Activated T-cell treated with anti-CD3 and anti-CD28 coated beads for 1 hour (primary cell): ENCODE measurements at places on chromosomes 2 and 18.

- no peak for DNase-seq
Observed at GRCh38 chr2:126932529-126932928, 33.8 kb downstream of the TEX51 start.

DNA sequence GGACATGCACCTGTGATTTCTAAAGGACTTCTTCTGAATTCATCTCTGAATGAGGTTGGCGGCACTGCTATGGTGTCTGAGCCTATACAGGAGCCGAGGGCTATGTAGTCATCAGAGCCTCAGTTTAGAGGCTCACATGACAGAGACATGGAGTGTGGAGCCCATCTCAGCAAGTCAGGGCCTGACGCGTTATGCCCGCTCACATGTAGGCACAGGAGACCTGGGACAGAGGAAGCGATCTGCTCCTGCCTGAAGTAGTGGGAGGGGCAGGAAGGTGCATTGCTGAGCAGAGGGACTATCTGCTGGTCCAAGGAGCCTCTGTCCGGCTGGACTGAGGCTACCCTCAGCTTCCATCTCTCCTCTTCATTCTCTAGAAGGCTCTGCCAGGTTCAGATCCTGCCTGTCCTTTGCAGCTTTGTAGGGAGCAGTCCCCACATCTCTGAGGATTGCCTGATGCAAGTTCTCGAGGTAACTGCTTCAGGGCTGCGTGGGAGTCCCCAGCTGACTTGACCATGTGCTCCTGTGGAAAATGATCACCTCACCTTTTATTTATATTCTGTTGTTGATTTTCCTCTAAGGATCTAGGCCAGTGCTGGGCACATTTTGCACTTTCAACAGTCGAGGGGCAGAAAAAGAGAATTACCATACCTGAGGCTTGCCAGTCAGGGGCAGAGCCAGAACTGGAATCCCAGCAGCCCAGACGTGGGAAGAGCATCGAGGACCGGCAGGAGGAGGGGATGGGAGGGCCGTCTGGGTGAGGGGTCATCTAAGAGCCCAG lies 16.6 kb downstream of the KLHL29 start:
- no peak for DNase-seq

GRCh38 chr2:30511122-30512083 lies 64.4 kb downstream of the LCLAT1 start:
- DNase-seq = no peak

DNA sequence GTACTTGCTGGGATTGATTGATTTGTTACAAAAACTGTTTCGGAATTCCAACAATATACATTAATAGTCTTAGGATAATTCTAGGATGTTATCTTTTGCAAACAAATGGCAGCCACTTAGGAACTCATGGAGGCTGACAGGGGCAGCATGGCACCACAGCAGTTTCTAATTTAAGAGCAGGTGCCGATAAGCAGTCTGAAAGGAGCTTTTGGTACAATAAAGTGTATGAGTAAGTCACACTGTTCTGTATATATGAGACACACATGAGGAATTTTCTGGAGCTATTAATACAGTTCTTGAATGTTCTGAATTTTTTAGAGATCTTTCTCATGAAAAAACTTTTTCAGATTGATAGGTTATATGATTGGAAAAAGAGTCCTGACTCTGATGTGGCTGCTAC lies 52.2 kb downstream of the EIF5B start:
- no peak for DNase-seq

DNA sequence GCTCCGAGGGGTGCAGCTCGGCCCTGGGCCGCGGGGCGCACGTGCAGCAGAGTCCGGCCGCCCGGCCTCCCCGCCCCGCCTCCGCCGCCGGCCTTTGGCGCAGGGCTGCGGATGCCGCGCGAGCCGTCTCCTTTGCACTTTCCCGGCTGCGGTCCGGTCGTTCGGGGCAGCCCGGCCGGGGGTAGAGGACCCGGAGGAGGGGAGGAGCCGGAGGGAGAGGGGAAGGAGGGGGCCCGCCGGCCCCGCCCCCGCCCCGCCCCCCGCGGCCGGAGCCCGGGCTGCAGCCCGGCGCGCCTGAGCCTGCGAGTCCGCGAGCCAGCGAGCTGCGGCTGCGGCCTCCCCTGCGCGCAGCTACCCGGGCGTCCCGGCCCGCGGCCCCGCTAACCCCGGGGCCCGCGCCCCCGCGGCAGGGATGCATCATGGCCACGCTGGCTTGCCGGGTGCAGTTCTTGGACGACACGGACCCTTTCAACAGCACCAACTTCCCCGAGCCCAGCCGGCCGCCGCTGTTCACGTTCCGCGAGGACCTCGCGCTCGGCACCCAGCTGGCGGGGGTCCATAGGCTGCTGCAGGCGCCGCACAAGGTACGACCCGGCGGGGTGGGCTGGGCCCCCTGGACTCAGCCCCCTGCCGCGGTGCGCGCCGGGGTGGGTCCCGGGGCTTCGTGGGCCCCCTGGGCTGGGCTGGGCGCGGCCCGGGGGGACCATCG lies at the start of gene FHOD3:
Gene FHOD3 (plus strand): TSS at position 297 of the 709 bp plus-strand sequence. CDS start 123 bp downstream, at position 420.
- DNase-seq = no peak

DNA sequence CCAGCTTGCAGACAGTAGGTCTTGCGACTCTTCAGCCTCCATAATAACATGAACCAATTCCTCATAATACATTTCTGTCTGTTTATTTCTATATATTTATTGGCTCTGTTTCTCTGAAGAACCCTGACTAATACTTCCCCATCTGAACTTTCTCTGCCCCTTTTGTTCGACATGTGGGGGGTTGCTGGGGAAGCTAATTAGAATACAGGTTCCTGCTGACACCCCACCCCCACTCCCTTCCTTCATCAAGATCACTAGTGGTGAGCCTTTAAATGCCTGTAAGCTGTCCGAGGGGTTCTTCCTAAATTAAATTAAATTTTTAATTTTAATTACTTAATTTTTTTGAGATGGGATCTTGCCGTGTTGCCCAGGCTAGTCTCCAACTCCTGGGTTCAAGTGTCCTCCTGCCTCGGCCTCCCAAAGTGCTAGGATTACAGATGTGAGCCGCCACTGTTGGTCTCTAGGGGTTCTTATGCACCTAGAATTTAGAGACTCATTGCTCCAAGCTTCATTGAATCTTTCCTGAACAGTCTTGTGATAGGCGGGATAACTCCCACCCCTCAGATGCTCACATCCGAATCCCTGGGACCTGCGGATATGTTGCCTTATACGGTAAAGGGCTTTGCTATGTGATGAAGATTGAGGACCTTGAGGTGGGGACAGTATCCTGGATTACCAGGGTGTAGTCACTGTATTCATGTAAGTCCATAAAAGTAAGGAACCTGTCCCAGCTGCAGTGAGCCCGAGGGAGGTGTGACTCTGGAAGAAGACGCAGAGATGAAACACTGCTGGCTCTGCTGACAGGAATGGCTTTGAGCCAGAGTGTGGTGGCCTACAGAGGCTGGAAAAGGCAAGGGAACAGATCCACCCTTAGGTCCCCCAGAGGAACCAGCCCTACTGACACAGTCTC lies 26.2 kb downstream of the HPCAL1 start:
- no peak for DNase-seq

DNA sequence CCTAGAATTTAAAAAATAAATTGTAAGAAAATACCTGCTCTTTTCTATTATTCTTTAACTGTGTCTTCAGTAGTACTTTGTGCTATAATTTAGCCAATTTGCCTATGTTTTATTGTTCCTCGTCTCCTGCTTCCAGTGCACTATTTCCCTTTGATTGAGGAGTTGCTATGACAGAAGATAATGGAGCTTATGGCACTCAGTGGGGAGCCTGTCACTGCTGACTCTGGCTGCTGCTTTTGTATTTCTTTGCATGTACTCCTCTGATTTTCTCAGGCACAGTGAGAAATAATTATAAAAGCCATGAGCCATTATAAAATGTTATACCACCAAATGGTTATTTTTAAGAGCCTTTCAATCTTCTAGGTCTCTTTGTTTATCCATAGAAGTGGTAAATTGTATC lies 1310.8 kb upstream of the SLC39A10 start:
- DNase-seq = no peak

DNA sequence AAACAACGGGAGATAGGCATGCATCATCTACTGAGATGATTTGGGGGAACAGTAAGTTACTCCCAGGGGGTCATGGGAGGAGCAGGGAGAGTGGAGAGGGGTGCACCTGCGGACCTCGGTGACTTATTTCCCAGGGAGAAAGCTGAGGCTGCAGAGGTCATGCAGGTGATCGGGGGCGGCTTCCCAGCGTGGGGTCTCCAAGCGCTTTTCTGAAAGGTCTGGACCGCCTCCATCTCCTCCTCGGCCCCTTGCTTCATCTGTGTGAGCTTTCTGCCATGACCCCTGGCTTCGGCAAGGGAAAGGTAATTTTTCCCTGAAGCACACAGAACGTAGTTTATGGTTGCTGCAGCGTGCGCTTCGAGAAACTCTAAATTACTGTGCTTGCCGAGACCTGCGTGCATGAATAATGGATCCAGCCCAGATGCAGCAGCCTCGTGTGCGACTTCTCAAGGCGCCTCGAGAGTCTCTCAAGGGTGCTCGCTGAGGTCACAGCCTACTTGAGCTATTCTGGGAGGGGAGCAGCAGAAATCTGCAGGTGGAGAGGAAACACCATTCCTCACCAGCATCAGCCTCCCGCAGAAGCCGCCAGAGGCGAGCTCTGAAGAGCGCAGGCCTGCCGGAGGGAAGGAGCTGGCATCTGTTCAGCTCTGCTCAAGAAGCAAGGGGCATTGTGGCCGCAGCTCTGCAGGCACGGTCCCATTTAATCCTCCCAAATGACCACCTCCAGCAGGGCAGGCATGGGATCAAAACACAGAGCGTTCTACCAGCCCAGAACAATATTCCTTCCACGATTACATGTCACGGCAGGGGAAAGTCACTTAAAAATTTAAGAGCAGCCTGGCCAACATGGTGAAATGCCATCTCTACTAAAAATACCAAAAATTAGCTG lies 308.4 kb upstream of the MYT1L start:
- no peak for DNase-seq

DNA sequence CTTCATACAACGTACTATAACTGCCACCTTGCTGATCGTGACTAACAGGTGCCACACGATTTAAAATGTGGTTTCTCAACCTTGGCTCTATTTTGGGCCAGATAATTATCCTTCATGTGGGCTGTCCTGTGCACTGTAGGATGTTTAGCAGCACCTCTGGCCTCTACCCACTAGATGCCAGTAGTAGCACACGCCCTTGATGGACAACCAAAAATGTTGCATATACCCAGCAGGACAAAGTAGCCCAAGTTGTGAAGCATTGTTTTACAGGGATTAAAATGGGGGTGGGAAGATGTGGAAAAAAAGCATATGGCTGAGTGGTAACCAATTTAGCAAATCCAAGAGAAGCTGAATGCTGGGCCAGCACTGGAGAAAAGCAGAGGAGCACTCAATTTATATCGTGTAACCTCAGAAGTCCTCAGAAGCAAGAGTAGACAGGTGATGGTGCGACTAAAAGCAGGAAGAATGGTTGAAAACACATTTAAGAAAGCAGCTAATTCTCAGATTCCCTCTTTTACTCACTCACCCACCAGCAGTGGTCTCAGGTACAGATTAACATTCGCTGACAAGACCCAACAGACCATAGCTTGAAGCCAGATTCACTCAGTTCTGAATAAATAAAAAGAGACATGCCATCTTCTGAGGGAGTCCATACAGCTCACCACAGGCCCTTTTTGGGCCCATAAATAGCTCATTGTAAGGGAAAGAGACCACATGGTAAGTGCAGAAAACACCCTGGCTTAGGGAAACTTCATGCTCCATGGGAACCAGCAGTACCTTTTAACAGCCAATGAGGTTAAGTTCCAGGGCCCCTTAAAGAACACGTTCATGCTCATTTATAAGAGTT lies 50.6 kb downstream of the RAPH1 start:
- peak; percentile 31 for DNase-seq

DNA sequence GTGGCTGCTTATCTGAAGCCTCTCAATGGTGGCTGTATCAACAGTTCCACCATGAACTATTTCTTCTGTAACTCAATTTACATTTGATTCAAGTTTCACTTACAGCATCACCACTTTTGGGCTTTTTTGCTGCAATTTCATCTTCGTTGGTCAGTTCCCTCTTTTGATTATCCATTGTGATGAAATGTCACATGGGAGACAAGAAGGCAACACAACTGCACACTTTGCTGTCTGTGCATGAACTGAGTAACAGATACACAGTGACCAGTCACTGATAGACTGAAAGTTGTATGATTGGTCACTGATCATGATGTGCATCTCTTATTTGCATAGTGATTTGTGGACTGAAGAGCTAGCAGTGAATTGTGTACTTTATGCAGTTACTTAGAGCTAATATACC lies 130.7 kb upstream of the RNF152 start:
- no peak for DNase-seq

- no peak for DNase-seq
Observed at GRCh38 chr2:119352357-119352756, 14.3 kb downstream of the C2orf76 start.

DNA sequence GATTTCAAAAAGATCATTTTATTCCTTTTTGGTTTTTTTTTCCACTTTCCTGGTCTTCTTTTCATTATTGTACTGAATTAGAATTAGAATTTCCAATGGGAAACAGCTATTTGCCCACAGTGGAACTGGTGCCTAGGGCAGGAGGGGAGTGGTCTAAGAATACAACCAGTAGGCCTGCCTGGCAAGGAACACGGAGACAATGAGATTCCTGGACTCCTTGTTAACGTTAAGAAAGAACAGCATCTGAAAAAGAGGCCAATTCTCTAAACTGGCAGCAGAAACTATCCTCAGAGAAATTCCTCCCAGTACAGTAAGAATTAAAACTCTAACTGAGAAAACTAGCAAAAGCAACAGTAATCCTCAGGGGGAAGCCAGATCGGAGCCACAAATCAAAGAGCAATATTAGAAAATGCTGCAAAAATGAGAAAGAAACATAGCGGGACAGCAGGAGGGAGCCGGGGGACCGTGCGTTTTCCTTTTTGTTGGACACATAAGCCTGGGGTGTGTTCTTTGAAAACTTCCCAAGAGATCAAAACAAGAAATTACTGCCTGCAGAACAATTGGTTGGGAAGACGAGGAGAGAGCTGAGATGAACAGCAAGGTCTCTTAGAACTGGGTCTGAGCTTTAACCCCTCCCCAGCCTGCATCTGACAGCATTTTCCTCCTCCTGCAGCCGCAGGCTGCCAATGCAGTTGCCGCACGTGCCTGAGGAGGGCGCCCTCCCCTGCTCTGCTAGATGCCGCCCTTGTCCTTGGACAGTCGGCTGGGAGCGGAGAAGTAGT lies 776.0 kb downstream of the TSN start:
- DNase-seq = no peak

DNA sequence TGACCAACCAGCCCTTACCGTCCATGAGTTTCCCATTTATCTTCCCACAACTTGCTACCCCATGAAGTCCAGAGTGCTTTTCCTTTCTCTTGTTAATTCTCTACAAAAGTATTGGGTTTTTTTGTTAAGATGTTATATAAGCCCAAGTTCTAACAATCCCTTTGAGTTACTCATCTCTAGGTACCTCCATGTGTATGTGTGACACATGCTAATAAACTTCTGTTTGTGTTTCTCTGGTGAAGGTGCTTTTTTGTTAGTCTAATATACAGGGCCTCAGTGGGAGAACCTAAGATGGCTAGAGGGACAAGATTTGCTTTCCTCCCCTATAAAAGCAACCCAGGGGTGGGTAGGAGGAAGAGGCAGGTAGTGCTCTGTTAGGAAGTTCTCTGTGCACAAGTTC lies 31.8 kb upstream of the RMDN2 start:
- DNase-seq = no peak

DNA sequence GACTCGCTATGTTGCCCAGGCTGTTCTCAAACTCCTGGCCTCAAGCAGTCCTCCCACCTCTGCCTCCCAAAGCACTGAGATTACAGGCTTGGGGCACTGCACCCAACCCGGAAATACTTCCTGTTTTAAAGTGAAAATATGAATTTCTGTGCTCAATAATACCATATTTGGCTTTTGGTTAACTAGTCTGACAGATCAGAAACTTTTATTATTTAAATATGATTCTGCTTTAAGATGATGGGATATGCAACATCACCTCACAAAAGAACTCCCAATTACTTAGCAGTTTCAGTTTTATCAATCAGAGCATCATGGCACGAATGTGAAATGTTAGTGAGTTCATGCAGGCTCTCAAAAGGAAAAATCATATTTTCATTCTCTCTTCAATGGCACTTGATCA lies 120.6 kb downstream of the PTRHD1 start:
- DNase-seq = no peak
